NCI-H1092 (cell line): ENCODE measurements at places on chromosomes 7 and 10.

DNA sequence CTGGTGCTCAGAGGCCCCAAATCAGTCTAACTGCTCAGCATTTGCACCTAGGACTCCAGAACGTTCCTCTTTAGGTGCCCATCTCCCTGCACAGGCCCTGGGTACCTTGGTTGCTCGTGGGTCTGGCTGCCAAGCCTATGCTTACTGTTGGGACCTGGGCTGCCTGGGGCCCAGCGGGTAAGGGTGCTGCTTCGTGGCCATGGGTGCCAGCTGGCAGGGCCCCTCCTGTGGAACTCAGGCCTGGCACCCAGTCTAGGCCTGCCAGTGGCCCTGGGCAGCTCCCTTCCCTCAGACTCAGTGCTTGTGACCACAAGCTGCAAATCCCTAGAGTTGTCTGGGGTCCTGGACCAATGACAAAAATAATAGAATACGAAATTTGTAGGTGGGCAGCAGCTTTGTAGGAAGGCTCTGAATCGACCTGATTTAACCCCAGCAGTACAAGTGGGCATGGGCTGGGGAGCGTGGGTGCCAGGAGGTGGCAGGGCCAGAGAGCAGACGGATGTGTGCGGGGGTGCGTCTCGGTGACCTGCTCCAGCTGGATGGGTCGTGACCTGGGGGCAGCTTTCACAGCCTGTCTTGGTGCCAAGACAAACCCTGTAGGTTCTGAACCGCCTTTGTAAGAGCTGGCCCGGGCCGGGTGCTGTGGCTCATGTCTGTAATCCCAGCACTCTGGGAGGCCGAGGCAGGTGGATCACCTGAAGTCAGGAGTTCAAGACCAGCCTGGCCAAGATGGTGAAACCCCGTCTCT, 69.7 kb downstream of the MKI67 start:
- DNase-seq, result no peak

GRCh38 chr10:36728626-36729025, 396.8 kb upstream of the ANKRD30A start:
- no peak for DNase-seq

- DNase-seq, result no peak
Measured at GRCh38 chr10:16562891-16563290, 41.2 kb upstream of the C1QL3 start.

DNA sequence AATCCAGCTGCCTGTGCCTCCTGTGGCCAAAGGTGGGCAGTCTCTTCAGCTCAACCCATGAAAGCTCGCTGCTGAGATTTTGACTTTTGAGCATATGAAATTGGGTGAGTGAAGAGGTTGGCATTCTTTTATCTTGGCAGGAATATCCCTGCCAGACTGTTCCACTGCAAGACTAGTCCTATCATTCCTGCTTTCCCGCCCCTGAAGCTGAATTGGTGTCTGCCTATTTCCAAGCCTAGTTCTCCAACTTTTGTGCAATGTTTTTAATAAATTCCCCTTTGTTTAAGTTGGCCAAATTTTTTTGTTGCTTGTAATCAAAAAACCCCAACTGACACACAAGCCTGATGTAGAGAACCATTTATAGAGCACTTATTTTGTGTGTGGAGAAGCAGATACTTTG, 34.8 kb upstream of the BICC1 start:
- no peak for DNase-seq

- DNase-seq, result no peak
Measured at GRCh38 chr10:87603769-87604168, 55.9 kb upstream of the PAPSS2 start.

GRCh38 chr10:110632591-110633215, 11.4 kb upstream of the RBM20 start:
- DNase-seq, result no peak

- DNase-seq, result no peak
Measured at GRCh38 chr10:88831709-88832108, 19.9 kb downstream of the ANKRD22 start.

- no peak for DNase-seq
Measured at GRCh38 chr7:96331775-96332174, 9.9 kb upstream of the SLC25A13 start.

GRCh38 chr10:112650588-112651030, 203.6 kb downstream of the VTI1A start:
- DNase-seq, result no peak

DNA sequence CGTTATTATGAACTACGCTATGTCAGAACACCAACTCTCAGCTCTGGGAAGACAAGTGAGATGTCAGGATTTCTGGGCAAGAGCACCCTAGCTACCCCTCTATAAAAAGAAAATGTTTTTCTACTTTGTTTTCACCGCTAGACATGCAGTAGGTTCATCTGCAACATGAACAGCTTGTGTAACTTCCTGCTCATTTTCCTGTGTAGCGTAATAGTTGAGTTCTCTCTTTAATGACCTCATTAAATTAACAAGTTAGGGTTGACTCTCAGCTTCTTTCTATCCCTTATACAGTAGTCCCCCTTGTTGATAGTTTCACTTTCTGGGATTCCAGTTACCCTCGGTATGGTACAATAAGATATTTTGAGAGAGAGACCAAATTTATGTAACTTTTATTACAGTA, 329.4 kb upstream of the ZNF32 start:
- DNase-seq, result no peak

GRCh38 chr10:43043342-43043772, 33.5 kb upstream of the RET start:
- DNase-seq, result no peak

- no peak for DNase-seq
Measured at GRCh38 chr10:113557424-113557862, 4.6 kb downstream of the HABP2 start.

GRCh38 chr7:35749556-35749955, 51.3 kb upstream of the SEPTIN7 start:
- no peak for DNase-seq

GRCh38 chr10:20776384-20777118, 120.6 kb downstream of the NEBL start:
- DNase-seq, result no peak

DNA sequence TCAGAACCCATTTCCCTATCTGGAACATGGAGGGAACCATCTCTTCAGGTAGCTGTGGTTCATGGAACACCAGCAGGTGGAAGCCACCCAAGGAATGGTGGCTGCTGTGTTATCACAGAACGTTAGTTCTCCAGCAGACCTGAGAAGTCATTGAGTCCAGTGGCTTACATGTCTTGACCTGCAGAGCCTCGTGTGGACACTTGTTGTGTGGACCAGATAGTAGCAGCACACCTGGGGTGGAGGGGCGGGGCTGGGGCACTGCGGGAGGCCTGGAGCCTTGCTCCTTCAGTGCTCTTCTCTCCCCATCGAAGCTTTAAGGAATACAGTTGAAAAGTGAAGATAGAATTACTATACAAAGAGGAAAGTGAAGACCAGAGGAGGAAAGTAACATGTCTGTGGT, 42.4 kb downstream of the VWA2 start:
- no peak for DNase-seq

GRCh38 chr7:122942765-122943164, 52.7 kb downstream of the TAS2R16 start:
- no peak for DNase-seq

DNA sequence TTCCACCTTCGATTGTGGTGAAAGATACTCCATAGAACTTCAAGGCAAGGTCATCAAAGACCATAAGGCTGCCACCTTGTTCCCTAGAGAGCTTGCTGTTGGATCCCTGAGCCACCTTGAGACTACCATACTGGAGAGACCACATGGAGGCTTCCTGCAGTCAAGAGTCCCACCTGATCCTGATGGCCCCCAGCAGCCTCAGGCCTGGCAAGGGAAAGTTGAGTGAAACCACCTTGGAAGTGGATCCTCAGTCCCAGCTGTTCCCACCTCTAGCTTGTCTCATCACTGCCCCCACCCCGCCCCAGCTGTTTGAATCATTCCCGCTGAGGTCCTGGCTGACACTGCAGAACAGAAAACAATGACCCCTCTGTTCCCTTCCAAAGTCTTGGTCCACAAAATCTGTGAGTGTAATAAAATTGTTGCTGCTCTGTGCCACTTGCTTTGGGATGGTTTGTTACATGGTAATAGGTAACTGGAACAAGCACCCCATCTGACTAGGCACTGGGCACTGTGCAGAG, 32.0 kb downstream of the PRLHR start:
- DNase-seq, result no peak

- no peak for DNase-seq
Measured at GRCh38 chr7:55121249-55121648, 102.4 kb downstream of the EGFR start.

- no peak for DNase-seq
Measured at GRCh38 chr10:21584834-21585530, 51.0 kb downstream of the MLLT10 start.

GRCh38 chr7:11847336-11847735, 15.3 kb upstream of the THSD7A start:
- no peak for DNase-seq

DNA sequence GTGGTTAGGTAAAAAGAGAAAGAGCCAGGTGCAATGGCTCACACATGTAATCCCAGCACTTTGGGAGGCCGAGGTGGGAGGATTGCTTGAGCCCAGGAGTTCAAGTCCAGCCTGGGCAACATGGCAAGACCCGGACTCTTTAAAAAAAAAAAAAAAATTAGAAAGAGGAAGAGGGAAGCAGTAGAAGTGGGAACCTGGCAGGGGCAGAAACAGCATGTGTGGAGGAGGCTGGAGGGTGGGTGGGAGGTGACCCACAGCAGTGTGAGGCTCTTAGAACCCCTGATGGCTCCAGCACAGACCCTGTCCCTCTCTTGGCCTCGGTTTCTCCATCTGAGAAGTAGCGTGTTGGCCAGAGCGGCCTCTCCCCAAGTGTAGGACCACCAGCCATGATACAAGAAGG, 4.9 kb upstream of the CCL24 start:
- DNase-seq, result no peak

DNA sequence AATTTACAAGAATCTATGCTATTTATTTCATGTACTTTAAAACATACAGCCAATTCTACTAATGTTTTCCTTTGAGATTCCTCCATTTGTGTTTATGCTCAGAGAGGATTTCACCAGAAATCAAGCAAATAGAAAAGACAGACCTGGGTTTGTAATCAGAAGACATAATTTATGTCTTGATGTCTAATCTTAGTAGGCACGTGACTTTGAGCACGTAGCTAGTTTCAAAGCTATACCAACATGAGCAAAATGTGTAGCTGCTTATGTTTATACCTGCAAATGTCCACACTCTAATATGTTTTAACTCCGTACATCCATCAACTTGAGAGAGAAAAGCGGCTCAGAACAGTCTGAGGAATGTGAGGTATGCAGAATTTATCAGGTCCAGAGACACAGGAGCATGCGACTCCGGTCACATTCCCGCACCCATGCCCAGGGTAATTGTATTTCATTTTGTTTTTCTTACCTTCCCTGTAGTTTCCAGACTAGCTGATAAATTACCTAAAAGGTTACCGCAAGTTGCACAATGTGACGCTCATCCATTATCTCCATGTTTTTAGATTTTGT, 40.0 kb downstream of the SVOPL start:
- no peak for DNase-seq

- DNase-seq, result no peak
Measured at GRCh38 chr10:123561141-123561440, 105.1 kb upstream of the GPR26 start.

DNA sequence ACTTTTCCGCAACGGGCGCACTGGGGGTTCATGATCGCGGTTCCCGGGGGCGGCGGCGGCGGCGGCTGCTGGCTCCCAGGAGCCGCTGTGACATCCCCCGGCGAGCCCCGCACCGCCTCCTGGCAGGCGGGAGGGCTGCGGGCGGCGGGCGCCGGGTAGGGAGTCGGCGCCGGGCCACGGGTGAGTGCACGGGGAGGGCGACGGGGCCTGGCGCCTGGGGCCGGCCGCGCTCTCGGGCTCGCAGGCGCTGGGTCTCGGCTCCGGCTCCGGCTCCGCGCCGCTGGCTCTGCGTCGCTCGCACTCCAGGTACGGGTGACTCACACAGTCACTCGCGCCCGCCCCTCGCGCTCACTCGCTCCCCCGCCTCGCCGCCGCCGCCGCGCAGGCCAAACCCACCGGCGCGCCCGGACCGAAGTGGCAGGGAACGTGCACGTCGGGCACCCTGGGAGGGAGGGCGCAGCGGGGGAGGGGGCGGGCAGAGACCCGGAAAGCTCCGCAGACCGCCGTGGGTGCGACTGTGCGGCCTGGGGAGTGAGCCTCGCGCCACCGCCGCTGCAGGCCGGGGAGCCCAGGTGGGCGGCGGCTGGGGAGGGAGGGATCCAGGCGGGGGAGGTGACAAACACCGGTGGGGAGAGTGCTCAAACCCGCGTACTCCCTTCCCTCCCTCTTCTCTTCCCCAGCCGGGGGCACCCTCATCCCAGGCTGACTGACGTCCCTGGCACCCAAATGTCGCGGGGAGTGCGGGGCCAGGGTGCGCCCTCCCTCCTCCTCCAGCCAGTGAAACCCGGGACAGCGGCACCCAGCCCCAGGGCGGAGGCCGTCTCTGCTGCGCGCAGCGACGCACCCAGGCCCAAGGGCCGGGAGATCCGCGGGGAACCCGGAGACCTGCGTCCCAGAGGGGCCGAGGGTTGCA, 276.9 kb upstream of the NEBL start:
- peak; percentile 20 for DNase-seq

DNA sequence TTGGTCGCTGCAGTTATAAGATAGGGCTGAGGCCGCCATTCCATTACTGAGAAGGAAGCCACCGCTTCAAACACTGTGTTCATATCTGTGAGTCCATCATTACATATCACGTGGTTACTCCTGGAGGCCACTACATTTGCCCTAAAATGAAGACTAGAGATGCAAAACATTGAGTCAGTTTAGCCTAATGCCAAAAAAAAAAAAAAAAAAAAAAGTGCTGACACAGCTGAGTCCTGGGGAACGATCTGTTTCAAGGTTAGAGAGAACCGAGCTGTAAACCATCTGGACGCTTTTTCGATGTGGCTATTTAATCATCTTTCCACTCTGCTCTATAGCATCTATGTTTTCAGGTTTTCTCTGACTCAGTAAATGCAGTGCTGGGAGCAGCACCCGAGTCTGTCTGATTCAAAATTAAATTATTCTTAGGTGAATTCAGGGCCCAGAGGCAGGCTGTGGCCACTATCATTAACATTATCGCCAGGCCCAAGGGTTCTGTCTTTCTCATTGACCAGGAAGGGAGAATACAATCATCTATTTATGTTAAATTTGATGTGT, 449.1 kb downstream of the PAXIP1 start:
- no peak for DNase-seq

- DNase-seq, result no peak
Measured at GRCh38 chr10:119455609-119456434, 86.7 kb downstream of the RGS10 start.

GRCh38 chr7:153920897-153921296, 131.3 kb upstream of the DPP6 start:
- no peak for DNase-seq

- DNase-seq, result no peak
Measured at GRCh38 chr10:33142295-33142694, 184.3 kb upstream of the ITGB1 start.

GRCh38 chr7:128135515-128136214, 104.4 kb upstream of the LRRC4 start:
- DNase-seq, result peak; percentile 41
